ENCODE measurements at places on chromosomes 4 and X.

- peak; percentile 30 for DNase-seq
Observed at GRCh38 chrX:19886883-19887531, 393 bp downstream of the SH3KBP1 start.

DNA sequence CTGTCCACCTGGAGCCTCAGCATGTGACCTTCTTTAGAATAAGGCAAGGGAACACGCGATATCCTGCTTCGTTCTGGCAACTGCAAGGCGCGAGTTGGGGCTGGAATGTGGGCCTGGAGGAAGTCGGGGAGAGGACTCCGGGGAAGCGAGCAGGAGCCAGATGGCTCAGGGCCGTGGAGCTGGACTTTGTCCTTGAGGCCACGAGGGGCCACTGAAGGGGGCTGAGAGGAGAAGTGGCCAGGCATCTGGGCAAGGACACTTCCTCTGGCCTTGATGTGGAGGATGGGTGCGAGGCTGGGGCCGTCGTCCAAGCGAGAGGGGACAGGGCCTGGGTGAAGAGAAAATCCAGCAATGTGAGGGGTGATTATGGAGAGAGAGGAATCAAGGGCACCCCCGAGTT is 12.2 kb upstream of the DUSP9 start:
- no peak for DNase-seq

GRCh38 chrX:139293991-139294390 is 236.5 kb upstream of the F9 start:
- no peak for DNase-seq

- DNase-seq: no peak
Observed at GRCh38 chr4:61543976-61544375, 343.9 kb downstream of the ADGRL3 start.

- DNase-seq: no peak
Observed at GRCh38 chr4:8278421-8279287, 9.1 kb downstream of the HTRA3 start.

DNA sequence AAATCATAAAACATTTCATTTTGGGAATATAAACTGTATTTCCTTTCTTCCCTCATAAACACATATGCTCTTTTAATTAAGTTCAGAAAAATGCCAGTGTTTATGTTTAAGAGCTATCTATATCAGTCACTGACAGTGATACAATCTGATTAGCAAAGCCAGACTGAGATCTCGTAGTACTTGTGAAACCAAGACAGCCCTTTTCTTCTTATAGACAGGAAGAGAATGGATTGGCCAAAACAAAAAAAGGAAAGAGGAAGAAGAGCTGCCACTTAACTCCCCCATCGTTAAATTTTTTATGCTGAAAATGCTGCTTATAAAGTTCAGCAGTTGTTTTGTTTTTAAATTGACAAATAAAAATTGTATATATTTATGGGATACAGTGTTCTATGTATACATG is 87.4 kb downstream of the PLAC1 start:
- DNase-seq: no peak

- DNase-seq: no peak
Observed at GRCh38 chr4:144583658-144584057, 62.3 kb upstream of the HHIP start.

DNA sequence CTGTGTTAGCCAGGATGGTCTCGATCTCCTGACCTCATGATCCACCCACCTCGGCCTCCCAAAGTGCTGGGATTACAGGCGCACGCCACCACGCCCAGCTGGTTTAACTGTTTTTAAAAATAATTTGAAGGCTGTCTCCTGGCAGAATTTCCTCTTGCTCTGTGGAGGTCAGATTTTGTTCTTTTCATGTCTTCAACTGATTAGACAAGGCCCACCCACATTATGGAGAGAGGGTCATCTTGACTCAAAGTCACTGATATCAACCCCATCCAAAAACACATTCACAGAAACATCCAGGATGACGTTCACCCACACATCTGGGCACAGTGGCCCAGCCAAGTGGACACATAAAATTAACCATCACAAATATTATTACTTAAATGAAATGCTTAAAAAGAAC is 365.4 kb downstream of the DHRSX start:
- no peak for DNase-seq

- no peak for DNase-seq
Observed at GRCh38 chrX:48456628-48457331, 13.3 kb downstream of the SLC38A5 start.

GRCh38 chr4:99690990-99691389 is 33.4 kb upstream of the C4orf54 start:
- DNase-seq: no peak

GRCh38 chr4:40276546-40276945 is 58.6 kb upstream of the CHRNA9 start:
- DNase-seq: no peak

DNA sequence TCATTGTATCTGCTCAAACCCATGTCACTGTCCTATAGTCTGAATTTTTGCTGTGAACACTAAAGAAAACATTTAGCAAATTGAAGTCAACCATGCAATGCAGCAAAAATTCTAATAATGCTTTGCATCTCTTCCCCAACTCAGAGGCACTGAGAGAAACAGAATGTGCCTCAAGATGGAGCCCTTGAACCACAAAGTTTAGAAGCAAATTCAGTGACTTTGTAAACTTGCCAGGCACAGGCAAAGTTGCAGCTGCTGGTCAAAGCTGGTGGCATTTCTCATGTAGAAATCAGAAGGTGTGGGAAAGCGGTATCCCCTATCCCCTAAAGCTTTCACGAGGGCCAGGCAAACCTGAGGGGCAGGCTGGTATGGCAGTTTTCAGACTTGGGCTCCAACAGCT is 121.7 kb upstream of the DIPK2B start:
- no peak for DNase-seq

GRCh38 chrX:129622757-129623301 is 31.9 kb downstream of the APLN start:
- no peak for DNase-seq

GRCh38 chr4:109947918-109948317 is 35.2 kb downstream of the EGF start:
- DNase-seq: no peak

- DNase-seq: no peak
Observed at GRCh38 chrX:153321381-153322124, at the start of gene PNMA6F. Gene PNMA6F, minus strand, starts transcription at chrX:153321767. Its CDS starts 1,093 bp downstream, at chrX:153320674.

Data from stimulated activated CD8-positive, alpha-beta memory T cell treated with anti-CD3 and anti-CD28 coated beads, Interleukin-4, amount 100 ng/mL, for 1 hour (primary cell).